Tongue (tissue), 3 donors: ENCODE measurements at places on chromosomes 16 and 17.

GRCh38 chr17:62862251-62862650, 54.1 kb upstream of the MARCHF10 start:
- no peak for DNase-seq

DNA sequence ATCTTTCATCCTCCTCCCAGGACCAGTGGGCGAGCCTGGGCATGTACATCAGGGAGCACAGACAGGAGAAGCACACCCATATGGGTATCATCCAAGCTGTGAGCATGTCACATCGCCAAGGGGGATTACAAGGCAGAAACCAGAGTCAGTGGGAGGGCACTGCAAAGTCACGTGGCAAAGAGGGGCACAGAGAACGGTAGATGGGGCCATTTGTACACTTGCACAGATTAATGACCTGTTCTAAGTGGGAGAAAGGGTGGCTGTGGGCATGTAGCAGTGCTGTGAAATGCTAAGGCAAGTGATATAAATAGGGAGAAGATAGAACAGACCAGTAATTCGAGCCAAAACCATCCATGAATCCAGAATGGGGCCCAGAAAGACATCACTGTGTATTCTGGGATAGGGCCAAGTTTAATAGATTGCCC, 265.0 kb downstream of the CPPED1 start:
- no peak for DNase-seq

DNA sequence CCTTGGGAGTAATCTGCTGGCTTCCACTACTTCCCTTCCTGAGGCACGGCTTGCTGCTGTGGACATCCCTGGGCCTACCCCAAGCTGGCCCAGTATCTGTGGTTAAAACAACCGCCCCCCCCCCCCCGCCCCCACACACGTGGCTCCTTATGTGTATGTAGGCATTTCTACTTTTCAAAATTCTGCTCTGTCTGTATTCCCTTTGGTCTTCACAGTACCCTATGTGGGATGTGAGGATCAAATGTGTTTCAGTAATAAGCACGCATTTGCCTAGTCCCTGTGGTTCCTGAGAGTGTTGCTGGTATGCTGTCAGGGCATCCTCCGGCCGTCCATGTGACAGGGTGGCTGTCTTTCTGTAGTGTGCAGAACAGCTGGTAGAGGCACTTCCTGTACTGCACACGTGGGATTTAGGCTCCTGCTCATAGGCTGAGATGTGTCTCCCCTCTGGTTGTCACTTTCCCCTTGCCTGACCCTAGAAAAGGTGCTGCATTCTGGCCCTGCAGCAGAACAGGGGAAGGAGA, 2.2 kb downstream of the NT5M start:
- peak; percentile 47 for DNase-seq

GRCh38 chr17:61253362-61253761, 146.3 kb upstream of the TBX2 start:
- DNase-seq, result no peak

DNA sequence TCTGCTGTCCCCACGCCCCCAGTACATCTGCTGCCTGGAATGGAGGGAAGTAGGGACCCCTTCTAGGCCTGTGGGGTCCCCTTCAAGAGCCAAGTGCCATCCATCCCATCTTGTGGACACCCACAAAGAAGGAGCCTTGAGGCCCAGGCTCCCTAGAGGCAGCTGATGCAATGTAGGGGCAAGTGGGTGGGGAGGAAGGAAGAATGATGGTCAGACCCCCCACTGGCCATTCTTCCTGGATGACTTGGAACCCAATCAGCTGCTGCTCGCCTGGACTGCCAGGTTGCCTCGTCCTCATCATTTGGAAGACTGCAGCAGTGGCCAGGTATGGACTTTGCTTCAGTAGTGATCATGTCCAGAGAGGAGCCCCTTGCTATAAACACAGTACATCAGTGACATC, 48.9 kb downstream of the SMPD3 start:
- DNase-seq, result no peak

GRCh38 chr17:69477204-69477902, 62.9 kb downstream of the MAP2K6 start:
- no peak for DNase-seq

DNA sequence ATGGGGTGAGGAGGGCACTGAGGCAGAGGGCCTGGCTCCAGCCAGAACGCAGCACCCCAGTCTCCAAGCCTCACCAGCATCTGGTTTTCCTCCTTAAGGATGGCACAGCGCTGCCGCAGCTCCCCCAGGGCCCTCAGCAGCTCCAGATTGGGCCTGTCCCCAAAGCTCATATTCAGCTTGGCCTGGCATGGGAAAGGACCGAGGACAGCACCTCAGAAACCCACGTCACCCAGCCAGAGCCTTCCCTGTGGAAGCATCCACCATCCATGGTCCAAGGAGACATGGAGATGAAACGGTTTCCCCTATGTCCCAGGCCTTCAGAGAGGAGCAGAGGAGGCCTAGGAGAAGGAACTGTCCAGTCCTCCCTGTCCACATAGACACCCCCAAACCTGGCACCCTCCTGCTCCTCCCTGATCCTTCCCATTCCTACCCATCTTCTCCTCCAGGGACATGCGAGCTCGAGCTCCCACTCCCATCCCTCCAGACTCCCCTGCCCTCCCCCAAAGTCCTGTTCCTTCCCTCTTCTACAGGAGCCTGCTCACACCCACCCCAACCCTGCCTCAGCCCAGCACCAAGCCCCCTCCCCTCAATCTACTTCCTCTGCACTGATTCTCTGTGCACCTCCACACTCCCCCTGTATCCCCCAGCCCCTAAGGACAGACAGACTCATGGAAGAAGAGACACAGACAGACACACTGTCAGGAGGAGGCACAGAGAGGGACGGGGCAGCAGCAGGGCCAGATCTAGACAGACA, 1.8 kb downstream of the TSPOAP1 start:
- DNase-seq, result no peak

DNA sequence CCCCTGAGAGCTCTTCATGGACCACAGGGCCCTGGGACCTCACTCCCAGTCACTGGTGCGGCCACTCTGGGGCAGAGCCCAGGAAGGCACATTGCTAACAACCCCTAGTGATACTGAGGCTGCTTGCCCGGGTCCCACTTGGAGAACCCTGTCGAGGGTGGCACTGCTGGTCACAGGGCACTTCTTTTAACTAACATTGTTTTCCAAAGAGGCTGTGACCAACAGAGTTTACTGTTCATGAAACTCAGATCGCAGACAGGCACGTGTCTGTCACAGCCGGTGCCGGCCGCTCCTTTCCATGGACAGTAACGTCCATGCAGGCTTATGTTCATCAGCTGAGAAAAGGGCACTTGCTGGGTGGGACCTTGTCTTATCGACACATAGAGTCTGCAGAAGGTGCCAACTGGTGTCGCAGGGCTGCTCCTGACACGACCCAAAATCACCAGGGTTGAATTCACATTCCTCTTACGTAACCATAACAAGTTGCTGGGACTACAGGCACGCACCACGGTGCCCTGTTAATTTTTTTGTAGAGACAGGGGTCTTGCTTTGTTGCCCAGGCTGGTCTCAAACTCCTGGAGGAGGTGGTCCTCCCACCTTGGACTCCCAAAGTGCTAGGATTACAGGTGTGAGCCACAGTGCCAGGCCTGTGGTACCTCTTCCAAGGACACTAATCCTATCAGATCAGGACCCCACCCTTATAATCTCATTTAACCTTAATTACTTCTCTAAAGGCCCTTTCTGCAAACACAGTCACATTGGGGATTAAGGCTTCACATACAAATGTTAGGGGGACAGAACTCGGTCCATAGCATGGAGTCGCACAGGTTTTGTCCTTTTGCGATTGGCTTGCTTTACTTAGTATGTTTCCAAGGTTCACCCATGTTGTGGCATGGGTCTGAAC, 1.2 kb upstream of the ZC3H18 start:
- DNase-seq, result no peak
